ENCODE measurements at places on chromosomes 11 and 22.

GRCh38 chr22:31968022-31968421 is 23.7 kb downstream of the YWHAH start:
- no peak for DNase-seq

GRCh38 chr11:19597876-19598275 is 114.8 kb upstream of the NAV2 start:
- no peak for DNase-seq

DNA sequence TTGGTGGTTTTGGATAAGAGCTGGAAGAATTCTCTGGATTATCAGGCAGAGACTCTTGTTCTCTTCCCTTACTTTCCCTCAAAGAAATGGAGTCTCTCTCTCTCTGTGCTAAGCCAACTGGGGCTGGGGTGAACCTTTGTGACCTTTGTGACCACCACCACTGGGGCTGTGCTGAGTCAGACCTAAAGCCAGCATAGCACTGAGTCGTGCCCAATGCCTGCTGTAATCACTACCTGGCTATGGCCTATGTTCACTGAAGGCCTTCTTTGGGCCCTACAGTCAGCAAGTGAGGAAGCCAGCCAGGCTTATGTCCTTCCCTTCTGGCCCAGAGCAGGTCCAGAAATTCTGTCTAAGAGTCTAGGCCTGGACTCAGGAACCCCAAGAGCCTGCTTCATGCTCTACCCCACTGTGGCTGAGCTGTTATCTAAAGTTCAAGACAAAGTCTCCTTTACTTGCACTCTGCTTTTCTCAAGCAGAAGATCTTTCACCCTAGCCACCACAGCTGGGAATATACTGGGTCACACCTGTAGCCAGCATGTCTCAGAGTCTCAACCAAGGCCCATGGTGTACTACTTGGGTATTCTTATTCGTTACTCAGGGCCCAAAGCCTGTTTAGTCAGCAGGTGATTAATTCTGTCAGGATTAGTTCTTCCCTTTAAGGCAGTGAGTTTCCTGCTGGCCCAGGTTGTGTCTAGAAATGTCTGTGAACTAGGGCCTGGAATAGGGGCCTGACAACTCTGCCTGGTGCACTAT is 86.0 kb downstream of the EHF start:
- DNase-seq, result no peak

- no peak for DNase-seq
Observed at GRCh38 chr11:57729479-57729878, 11.8 kb upstream of the SELENOH start.

DNA sequence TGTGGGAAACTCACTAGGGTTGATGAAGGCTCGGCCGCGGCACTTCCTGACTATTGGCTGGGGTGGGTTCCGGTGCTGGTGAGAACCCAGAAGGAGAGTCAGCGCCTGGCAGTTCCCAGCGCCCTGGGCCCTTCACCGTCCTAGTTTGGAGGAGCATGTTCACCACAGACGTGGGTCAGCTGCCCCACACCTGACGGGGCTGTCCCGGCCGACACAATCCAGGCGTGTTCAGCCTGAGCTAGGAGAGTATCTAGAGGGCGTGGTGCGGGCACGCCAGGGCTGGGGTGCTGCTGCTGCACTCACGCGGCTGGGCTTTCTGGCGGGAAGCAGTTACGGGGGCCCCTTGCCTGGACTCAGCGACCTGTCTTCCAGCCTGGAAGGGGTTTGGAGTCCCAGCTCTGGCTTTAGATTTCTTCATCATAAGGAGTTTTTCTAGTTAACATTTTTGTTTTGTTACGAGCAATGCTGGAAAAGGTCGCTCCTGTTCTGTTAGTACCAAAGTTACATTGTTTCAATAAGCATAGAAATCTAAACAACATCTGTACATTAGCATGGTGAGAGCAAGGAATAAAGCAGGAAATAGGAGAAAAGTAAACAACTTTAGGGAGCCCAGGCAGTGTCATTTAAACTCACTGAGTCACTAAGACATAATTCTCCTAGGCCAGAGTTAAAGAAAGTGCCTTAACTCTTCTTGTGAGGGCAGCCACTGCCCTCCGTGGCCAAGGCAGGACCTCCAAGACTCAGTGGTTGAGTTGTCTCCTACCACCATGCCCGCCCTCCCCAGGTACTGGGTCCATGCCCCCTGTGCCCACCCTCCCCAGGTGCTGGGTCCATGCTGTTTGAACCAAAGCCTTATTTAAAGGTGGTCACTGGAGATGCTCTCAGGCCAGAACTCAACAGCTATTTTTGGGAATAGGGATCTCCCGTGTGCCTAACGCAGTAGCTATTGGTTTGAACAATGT is 12.1 kb upstream of the ADORA2A start:
- DNase-seq, result no peak

GRCh38 chr11:103862802-103863174 is 173.7 kb upstream of the DDI1 start:
- DNase-seq, result no peak

DNA sequence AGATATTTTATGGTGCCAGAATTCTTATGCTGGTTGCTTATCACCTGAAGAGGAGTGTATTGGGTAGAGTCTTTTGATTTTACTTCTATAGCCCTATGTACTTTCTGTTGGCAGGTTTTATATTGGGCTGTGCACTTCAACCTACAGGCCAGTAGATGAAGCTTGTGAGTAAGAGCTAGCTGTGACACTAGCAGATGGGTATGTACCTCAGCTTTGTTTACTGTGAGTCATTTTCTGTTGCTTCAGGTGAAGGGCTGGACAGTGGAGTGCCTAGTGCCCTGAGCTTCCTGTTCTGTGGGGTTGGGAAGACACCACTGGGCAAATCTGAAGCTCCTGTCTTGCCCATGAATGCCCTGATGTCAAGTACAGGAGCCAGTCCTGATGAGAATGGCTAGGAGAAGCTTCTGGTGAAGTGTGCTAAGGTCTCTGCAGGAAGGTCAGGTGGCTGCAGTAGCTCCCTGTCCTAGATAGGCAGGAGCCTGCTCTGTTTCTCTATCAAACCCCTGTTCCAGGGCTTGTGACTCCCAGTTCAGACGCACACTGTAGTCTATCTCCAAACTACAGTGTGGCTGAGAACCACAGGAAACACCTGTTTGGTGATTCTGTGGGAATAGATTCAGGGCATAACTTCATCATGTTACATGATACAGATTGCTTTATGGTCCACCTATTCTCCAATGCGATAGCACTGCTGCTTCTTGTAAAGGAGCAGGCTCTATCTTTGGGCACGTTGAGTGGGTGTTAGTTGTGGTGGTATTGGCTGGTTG is 755.7 kb downstream of the KCNA4 start:
- no peak for DNase-seq

DNA sequence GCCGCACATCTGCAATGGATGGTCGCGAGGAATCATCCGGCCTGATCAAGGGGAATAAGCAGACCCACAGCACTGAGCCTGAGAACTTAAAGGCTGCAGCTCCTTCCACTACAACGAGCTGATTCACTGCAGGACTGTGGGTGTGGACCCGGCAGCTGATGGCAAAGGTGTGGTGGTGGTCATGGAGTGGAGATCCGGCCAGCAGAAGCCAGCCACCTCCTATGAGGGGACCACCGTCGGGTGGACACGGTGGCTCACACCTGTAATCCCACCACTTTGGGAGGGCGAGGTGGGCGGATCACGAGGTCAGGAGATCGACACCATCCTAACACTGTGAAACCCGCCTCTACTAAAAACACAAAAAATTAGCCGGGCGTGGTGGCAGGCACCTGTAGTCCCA is 66.4 kb downstream of the DGCR2 start:
- DNase-seq, result no peak

DNA sequence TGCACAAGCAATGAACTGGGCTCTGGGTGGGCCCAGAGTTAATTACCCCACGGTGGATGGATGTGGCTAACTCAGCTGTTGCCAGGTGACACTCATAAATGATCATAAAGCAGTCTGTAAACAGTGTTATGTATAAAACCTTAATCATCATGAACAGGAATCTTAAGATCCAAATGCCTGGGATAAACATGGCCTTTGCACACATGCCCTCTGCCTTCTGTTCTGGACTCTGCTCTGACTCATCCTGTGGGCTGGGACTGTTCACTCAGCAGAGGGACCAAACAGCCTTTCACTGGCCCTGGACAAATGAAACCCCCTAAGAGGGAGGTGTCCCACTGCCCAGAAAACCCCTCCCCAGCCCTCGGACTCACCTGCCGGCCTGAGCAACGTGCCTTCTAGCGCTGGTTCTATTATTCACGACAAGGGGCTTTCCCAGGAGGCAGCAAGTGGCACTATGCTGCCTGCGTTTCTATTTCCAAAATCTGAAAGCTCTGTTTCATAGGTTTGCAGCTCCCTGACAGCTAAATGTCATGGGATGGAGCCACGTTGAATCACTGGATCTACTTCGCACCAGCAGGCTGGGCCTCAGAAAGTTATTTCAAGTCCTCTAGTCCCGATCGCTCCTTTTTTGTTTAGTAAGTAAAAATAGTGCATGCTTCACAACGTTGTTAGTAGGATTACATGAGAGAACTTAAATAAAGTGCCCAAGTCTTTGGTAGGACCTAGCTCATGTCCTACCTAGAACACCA is 53.0 kb downstream of the LARGE1 start:
- DNase-seq, result no peak

DNA sequence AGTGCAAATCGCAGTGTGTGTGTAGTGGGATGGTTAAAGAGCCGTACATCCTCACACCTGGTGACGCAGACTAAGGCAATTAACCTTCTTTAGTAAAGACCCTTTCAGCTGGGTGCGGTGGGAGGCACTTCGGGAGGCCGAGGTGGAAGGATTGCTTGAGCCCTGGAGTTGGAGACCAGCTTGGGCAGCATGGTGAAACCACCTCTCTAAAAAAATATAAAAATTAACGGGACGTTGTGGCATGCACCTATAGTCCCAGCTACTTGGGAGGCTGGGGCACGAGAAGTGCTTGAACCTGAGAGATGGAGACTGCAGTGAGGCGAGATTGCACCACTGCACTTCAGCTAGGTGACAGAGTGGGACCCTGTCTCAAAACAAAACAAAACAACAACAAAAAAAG is 31.5 kb downstream of the ZBTB16 start:
- DNase-seq, result no peak

Measured in T-helper 2 cell (primary cell).